ENCODE measurements at places on chromosomes 2 and 18. TPM values are rescaled to one million over a fixed set of nuclear protein-coding genes. Genes with fewer than 3 reads are reported as not detected.

The TMEM185B gene
- total RNA-seq: 20.9 TPM

The C2orf66 gene
- total RNA-seq: not detected

The ANKRD36 gene
- 15.3 TPM for total RNA-seq

The NOSTRIN gene
- 0.26 TPM for total RNA-seq

The ACKR3 gene
- 7.4 TPM for total RNA-seq

The PKDCC gene
- 4.3 TPM for total RNA-seq

The CELF4 gene
- total RNA-seq: not detected

The PDE11A gene
- not detected for total RNA-seq

The TMEM169 gene
- total RNA-seq: 2.7 TPM

The RTKN gene
- 11.9 TPM for total RNA-seq

The FNDC4 gene
- total RNA-seq: 0.21 TPM

The MYO7B gene
- 4.8 TPM for total RNA-seq

The PDCD1 gene
- 3.6 TPM for total RNA-seq

Data from GM12878 (cell line).